ENCODE measurements at places on chromosomes 3 and 15.

GRCh38 chr3:198030125-198030524 lies 70.1 kb downstream of the LMLN start:
- no peak for DNase-seq

DNA sequence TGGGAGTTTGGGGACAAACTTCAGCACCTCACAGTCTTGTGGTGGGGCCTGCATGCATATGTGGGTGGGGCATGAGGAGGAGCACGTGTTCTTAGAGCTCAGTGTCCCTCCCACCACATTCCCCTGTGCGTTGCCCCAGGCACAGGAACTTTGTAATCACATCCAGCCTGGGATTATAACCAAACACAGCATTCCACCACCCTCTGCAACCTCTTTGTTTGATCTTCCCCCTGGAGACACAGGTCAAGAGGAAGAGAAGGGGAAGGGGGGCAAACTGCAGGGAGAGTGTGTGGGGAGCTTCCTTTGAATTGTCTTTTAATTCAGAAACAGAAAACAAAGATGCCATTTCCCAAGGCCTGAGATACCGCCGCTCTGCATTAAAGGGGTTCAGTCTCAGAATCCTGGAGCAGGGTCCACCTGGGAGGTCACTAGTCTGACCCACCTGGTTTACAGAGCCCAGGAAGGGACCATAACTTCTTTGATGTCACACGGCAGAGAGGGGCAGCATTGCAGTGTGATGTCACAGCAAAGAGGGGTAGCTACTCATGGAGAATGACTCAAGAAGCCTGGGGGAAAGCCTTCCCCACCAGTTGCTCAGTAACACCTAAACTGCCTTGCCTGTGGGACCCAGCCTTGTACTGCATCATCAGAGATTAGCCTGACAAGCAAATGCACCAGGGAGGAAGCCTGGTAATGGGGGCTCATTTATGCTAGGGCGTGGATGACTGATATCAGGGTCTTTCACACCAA lies 106.3 kb upstream of the RNU6-1 start:
- no peak for DNase-seq

DNA sequence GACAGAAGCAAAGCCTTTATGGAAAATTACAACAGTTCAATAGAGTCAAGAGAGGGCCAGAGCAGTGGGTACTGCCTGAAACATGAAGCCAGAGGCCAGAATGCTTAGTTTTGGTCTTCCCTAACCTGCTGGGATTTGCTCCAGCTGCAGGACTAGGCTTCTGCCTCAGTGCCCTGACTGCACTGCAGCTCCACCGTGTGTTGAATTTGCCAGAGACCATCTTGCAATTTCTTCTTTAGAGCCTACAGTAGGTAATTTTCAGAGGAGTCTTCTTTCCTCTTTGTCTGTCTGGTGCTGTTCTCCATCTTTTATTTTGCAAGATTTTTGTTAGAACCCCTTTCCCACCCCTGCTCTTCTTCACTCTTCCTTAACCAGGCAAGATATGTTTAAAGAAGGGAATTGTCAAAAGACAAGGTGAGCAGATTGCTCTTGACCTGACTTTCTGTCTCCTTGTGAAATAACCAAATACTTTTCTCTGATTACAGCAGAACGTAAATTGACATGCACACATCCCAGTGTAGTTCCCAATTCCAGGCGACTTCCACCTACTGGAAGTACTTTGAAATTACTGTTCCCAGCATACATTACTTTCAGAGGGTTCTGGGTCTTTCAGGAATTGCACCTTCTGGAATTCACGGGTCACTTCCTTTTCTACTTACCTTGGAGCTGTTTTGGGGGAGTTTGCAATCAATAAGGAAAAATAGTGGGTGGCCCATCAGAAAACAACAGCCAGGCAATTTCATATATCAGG lies 161.2 kb downstream of the MINAR1 start:
- no peak for DNase-seq

- no peak for DNase-seq
These were observed 33.8 kb downstream of the SCAP start for GRCh38 chr3:47441796-47442551.

DNA sequence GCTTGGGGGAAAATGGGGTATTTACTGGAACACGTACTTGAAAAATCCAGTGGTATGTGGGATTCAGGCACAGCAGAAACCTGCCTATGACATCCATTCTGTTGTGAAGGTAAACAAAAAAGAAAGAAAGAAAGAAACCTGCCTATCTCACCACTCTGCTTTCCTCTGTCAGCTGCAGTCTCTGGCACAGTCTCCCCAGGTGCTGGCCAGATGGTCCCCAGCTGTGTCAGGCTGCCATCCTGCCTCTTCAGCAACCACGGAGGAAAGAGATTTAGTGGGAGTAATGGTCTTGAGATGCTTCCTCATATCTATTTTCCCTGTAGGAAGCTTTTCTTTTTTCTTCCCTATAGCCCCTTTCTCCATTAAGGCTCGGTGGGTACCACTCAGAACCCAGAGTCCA lies 2.5 kb upstream of the PXYLP1 start:
- DNase-seq: no peak

- no peak for DNase-seq
These were observed 102.1 kb downstream of the SRGAP3 start for GRCh38 chr3:9147215-9147895.

- no peak for DNase-seq
These were observed 310.4 kb downstream of the PLCL2 start for GRCh38 chr3:17195192-17195611.

GRCh38 chr15:66063147-66063546 lies 190.4 kb downstream of the MEGF11 start:
- DNase-seq: no peak

- DNase-seq: no peak
These were observed 194.7 kb downstream of the WNT5A start for GRCh38 chr3:55292360-55292759.

DNA sequence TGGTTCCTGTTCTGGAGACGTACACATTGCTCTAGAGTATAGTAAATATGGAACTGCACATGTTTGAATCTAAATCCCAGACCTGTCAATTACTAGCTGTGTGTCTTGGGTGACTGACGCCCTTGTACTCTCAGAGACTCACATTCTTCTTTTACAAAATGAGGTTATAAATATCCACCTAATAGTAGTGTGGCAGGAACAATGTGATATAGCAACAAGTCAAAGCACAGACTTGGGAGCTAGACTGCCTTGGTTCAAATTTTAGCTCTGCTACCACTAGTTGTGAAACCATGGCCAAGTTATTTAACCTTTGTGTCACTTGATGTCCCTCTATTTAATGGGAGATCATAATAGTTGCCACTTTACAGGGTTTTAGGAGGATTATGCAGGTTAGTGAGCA lies 245.6 kb downstream of the CPNE4 start:
- no peak for DNase-seq

DNA sequence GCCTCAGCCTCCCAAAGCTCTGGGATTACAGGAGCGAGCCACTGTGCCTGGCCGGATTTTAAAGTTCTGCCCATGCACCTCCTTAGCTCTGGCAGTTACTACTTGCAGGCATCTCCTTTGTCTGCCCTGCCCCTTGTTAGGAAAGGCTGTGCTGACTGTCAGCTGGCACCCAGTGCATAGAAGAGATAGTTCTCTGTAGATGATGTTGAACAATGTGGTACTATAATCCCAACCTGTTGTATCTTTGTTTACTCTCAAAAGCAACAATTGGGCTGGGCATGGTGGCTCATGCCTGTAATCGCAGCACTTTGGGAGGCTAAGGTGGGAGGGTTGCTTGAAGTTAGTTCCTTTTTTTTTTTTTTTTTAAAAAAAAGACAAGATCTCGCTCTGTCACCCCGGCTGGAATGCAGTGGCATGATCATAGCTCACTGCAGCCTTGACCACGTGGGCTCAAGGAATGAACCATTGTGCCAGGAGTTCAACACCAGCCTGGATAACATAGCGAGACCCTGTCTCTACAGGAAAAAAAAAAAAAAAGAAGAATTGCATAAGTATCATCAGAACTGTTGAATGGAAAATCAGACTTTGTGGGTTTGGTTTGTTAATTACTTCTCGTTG lies 30.6 kb downstream of the FLNB start:
- no peak for DNase-seq

DNA sequence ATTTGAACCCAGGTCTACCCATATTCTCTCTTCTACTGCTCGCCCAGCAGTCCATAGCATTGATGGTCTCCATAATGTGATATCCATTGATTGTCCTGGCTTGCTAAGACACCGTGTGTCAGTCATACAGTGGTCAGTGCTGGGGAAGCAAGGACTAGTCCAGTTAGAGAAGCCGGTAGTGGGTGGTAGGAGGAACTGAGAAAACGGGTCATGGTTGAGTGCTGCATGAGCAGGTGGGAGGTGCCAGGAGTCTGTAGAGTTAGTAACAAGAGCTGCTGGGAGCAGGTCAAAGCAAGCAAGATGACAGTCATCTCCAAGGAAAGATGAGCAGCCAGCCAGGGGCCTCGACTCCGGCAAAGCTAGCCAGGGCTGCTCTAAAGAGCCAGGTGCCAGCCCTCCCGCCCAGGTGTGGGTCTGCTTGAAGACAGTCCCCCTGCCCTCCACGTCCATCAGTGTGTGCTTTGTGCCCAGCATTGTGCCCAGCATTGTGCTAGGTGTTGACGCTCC lies 29.5 kb upstream of the USP3 start:
- no peak for DNase-seq

DNA sequence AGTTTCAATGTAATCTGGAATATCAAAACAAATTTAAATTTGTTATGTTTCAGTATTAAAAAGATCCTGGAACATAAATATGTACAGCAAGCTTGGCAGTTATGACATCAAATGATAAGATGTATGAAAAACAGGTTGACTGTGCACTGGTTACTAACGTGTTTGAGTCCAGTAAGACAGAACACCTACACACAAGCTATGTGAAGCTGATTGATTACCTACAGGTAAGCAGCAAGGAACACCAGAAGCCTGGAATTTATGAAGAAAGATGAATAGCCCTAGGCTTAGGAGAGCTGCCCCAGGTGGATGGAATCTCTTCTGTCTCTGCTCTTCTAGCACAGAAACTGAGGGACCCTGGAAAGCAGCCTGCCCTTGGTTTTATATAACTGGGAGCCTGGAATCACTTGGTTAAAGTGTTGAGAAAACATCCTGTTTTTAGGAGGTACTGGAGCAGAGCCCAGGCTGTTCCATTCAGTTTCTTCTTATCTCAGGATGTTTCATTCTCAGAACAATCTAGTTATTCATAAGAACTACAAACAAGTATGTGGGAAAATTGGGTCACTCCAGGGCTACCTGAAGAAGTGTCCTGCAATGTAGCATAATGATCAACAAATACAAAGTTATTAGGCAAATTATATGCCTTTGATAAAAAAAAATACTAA lies 36.3 kb downstream of the SLITRK3 start:
- no peak for DNase-seq

GRCh38 chr15:34223904-34224596 lies 766 bp upstream of the EMC4 start:
- DNase-seq: no peak

DNA sequence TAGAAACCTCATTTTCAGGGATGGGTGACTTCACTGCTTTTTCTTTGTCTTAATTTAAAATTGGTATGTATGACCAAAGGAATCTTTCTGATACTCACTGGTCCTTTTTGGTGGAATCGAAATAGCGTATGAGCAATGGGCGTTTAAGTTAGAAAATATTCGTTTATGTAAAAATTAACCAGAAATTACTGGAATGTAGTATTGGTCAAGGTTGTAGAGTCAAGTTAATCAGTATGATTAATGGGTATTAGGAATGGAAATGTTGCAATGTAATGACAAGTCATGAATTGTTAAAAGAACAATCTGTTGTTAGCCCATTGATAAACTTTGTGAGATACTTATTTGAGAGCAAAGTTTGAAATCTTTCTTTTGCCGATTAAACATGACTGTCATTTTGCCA lies 36.9 kb downstream of the AKAP13 start:
- no peak for DNase-seq

DNA sequence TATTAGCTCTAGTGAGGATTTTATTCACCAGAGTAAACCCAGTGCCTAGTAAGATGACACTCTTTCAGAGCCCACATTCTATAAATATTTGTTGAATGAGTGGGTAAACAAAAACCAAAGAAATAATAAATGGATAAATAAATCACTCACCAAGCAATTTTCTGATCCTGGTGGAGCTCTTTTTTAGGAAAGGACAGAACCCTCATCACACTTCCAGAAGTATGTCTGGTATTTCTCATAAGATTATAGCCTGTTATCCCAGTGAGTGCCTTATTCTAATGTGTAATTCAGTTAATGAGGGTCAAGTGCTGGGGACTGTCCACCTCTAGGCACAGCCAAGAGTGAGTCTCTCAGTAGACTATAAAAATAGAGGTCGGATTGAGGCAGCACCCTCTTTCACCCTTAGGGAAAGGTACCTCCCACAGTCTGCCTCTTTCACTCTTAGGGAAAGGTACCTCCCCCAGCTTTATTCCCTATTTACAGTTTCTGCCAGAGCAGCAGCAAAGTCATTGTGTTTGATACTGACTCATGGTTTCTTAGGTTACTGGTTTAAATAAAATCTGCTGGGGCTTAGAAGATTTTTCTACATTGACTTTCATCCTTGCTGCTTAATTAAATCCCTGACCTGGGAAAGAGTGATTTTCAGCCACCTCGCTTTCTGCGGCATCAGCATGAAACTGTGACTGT lies 145.0 kb downstream of the STAC start:
- no peak for DNase-seq

- DNase-seq: no peak
These were observed 225.4 kb upstream of the UBE2E2 start for GRCh38 chr3:22977650-22978289.

DNA sequence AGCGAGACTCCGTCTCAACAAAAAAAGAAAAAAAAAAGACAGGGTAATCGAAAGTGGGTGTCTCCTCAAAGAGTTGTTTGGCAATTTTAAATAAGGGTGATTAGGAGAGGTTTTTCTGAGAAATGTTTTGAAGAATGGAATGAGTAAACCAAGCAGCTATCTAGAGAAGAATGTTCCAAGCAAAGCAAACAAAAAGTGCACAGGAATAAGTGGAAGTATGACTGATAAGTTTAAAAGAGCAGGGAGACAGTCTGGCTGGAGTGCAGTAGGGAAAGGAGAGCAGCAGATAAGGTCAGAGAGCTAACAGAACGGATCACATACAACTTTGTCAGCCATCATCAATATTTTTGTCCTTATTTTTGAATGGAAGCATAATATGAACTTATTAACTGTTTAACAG lies 853.5 kb downstream of the TUSC7 start:
- no peak for DNase-seq

Data from aorta (tissue), 5 donors.